CD8-positive, alpha-beta T cell (primary cell): ENCODE measurements at places on chromosomes 1 and 21. TPM values are rescaled to one million over a fixed set of nuclear protein-coding genes. Genes with fewer than 3 reads are reported as not detected.
A peak's percentile ranks its signal among the peaks of the same experiment; 100 is the strongest.

TRIM17 gene
- 1.4 TPM for total RNA-seq

TBX15 gene
- 0.11 TPM for total RNA-seq

TMOD4 gene
- 0.98 TPM for total RNA-seq

CLCA2 gene
- not detected for total RNA-seq

FAM110D gene
- not detected for total RNA-seq

HAO2 gene
- not detected for total RNA-seq

MYOM3 gene
- not detected for total RNA-seq

MEX3A gene
- 0.14 TPM for total RNA-seq

CTH gene
- 15.5 TPM for total RNA-seq

PDZK1IP1 gene
- not detected for total RNA-seq

TAL1 gene
- not detected for total RNA-seq

MFAP2 gene
- not detected for total RNA-seq

PTPN7 gene
- 108 TPM for total RNA-seq

PTGFR gene
- not detected for total RNA-seq

APP gene
- total RNA-seq: 18.7 TPM

MLLT11 gene
- 2.0 TPM for total RNA-seq

UBE2U gene
- total RNA-seq: not detected

DNA sequence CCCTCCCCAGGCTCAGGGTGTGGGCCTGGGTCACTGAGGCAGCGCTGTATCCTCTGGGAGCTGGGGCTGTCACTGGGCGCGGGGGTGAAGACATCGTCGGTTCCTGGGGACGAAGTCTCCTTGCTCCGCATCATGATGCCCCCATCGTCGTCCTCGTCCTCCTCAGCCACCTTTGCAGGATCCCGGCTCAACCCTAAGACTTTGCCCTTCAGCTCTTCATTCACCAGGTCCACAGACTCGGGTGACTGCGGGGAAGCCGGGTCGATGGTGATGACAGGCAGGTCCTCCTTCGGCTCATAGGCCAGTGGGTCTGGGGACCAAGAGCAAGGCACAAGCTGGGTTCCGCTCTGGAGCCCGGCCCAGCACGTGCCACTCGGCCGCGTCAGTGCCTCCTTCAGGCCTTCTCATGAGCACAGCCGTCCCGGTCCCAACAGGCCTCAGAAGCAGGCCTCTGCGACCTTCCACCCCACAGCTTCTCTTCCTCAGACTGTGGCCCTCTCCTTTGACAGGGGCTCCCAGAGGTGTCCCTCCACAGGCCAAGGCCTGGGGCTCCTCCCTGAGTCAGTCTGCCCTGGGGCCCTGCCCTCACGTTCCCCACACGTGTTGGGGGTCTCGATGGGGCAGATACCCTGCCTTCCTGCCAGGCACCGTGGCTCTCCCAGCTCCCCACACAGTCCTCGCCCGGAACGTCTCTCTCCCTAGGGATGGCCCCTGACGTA lies 54.4 kb downstream of the SLC9A1 start:
- DNase-seq: no peak

- DNase-seq: no peak
These were observed 1047.9 kb upstream of the NCAM2 start for GRCh38 chr21:19950347-19950746.

DNA sequence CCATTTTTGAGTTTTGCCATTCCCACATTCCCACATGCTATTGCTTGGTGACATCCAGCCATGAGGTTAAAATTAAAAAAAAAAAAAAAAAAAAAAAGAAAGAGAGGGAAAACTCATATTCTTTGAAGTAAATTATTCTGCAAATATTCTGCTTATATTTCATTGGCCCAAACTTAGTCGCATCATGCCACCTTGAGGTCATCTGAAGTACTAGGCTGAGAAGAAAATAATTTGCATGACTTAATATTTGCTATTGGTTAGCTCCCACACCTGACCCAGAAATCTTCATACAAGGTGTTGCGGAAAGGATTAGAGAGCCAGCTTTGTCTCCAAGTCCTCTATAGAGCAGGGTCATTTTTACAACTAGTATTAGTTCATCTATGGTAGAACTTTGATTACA lies 2206.0 kb downstream of the MRPL39 start:
- no peak for DNase-seq

GRCh38 chr1:172776071-172776470 lies 117.2 kb downstream of the FASLG start:
- DNase-seq: no peak

DNA sequence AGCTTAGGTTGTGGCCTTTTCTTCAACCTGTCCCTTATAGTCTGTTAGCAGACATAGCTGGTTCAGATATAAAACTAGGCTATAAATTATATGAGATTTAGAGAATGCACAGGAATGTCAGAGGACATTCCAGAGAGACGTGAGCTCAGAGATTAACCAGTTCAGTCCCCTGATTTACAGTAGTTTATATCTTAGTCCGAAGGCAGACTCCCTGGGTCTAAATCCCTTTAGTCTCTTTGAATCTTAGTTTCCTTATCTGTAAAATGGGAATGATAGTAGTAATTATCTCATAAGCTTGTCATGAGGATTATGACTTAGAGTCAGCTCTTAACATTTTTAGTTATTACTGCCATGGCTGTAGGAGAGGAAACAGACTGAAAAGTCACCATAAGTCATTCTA lies 45.5 kb upstream of the PLXNA2 start:
- no peak for DNase-seq

- no peak for DNase-seq
These were observed 199.7 kb downstream of the CAMTA1 start for GRCh38 chr1:6984986-6985385.

DNA sequence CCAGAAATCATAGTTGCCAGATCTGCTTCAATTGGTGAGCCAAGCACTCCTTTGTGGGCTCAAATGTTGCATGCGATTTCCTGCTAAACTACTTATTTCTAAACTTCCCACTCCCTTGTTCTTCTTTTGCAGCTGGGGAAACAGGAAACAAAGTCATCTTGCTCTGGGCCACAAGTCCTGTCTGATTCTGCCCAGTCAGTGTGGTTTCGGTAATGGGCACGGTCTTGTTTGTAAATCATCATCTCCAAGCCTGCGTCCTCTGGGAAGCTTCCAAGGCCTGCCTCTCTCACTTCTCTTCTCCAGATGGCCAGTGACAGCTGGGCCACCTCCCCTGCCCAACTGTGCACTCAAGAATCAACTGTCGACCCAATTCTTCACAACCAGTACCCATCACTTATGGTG lies 4.4 kb downstream of the S100A8 start:
- DNase-seq: no peak

GRCh38 chr1:174991473-174991872 lies 8.3 kb upstream of the CACYBP start:
- no peak for DNase-seq

DNA sequence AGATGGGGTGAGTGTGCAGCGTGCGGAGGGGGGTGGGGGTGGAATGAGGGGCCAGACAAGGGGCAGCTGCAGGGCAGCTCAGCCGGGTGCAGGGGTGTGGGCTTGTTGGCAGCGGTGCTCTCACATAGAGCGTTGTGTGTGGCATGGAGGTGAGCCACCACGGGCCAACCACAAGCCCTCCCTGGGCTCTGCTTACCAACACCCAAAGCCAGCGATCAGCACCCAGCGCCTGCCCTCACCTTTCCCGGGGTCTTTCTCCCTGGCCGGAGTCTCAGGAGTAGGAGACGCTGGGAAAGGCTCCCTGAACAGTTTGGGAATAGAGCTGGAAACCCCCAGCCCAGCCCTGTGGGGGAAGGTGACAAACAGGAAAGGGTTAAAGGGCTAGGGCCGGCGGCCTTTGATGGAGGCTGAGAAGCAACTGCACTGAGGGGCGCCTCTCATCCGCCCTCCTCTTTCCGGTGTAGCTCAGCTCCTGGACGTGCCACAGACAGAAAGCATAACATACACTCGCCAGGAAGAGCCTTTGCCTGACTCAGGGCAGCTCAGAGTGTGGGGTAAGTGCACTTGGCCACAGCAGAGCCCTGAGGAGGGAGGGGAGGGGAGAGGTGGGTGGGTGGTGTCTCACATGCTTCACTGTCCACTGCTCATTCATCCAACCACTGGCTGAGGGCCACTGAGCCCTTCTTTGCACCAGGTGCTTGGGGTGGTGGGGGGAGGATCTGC lies 577 bp downstream of the IKBKE start:
- DNase-seq: peak; percentile 43

DNA sequence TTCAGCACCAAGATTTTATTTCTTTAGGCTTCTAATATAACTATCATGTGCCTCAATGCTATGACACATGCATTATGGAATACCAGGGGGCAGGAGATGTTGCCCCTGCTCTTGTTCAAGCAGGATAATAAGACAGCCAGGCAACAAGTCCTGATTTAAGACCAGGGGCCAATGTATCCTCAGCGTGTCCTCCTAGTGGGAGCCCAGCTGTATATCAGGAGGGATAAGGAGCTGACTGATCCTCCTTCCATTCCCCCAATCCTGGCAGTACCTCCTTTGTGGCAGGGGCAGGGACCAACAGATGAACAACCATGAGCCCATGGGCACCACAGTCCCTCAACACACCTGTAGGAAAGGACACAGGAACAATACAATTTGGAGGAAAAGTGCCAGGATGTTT lies 29.3 kb downstream of the SORT1 start:
- no peak for DNase-seq

GRCh38 chr1:174118751-174119150 lies 40.6 kb upstream of the RABGAP1L start:
- no peak for DNase-seq

DNA sequence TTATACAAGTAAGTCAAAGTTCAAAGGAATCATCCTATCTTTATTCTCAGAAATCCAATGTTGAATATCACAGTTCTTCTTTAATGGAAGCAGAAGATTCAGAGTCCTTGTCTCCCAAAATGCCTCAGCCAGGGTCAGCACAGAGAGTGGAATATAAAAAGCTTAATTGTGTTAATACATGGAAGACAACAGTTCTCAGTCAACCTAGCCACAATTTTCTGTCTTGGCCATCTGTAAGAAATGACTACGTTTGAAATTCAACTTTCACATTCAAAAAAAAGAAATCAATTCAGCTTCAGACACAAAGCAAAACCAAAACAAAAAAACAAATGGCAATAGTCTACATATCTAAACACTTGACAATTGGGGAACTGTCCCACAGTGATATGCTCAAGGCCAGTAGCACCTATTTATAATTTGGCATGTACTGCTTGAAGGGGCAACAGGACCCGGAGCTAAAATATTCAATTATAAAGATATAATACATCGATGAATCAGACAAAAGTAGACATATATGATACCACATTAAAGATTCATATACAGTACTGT lies 27.3 kb upstream of the GLIS1 start:
- no peak for DNase-seq

DNA sequence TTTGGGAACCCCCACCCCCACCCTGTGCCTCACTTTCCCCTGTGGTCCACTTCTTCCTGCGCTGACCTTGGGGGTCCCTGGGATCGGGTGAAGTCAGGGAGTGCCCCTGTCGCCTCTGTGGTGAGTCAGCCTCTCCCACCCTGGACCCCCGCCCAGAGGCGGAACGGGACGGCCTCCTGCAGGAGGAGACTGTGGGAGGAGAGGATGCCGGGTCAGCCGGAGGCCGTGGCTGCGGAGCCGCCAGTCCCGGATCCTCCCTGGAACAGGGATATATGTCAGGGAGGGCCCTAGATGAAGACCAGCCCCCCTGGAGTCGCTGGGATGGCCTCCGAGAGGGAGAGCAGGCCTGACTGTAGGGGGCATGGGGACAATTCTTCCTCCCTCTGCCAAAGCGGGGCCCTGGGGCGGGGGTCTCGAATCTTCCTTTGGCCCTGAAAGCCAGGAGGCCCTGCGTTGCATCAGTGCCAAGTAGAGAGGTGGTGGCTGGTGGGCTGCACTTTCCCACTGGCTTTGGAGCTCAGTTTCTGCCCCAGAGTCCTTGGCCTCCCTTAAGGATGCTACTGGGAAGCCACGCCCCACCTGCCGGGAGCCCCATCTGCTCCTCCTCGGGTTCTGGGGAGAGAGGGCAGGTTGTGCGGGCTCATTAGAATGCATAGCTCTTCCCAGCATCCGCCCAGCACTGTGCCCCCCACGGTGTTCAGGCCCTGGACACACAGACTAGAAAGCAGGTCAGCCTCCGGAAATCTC lies 930 bp downstream of the ARHGEF10L start:
- no peak for DNase-seq

GRCh38 chr1:172545396-172546004 lies 12.6 kb downstream of the SUCO start:
- DNase-seq: no peak

DNA sequence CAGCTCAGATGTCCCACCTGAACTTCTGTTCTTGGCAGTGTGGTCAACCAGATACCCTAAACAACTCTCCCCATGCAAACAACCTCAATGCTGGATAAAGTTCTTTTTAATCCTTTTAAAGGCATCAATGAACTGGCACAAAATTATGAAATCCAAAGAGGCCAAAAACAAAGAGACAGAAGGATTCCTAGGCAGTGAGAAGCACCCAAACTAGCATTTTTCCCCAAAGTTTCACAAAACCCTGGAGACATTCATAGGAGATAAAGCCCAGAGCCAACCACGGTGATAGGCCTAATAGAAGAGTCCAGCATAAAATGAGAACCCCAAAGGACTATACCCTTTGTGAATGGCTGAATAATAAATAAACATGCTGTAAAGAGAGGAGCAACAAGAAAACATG lies 50.7 kb downstream of the MATN1 start:
- no peak for DNase-seq

GRCh38 chr21:45555557-45556301 lies 13.5 kb upstream of the SLC19A1 start:
- peak; percentile 33 for DNase-seq

DNA sequence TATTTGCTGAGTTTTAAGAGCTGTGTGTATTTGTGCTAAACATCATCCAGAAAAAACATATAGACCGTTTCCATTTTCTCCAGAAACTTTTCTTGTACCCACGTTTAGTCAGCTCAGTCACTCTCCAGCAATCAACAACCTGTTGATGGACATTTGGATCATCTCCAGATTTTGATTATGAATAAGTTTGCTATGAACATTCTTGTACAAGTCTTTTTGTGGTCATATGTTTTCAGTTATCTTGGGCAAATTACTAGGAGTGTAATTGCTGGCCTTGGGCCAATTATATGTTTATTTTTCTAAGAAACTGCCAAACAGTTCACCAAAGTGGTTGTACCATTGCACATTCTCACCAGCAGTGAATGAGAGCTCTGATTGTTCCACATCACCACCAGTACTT lies 221.8 kb downstream of the CENPF start:
- DNase-seq: no peak

DNA sequence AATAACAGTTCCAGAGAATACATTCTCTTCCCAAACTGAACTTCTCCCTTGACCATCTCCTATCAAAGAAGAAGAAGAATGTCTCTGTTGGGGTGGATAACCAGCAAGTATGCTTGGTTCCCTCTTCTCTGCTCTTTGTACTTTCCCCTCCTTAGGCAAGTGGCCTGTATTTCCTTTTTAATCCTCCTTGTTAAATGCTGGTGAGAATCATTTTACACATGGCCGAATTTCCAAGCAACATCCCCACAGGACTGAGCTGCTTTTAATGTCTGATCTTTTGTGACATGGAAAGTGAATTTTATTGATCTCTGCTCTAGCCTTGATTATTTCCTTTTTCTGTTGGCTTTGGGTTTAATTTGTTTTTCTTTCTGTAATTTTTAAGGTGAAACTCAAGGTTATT lies 336.7 kb downstream of the DUSP10 start:
- no peak for DNase-seq

GRCh38 chr21:25421321-25422028 lies 185.8 kb downstream of the MRPL39 start:
- DNase-seq: peak; percentile 29
